ENCODE measurements at places on chromosomes 7 and 10. TPM values are rescaled to one million over a fixed set of nuclear protein-coding genes. Genes with fewer than 3 reads are reported as not detected.

GRCh38 chr10:47223236-47223635, 76.8 kb upstream of the GDF10 start:
- H3K4me3 ChIP-seq, result no peak overlapping the region
- H3K36me3 ChIP-seq, result no peaks in the 10 kb centered on the region
- no peaks in the 10 kb centered on the region for H3K27me3 ChIP-seq
- DNase-seq, result no peak

GRCh38 chr7:35285799-35286198, 31.9 kb upstream of the TBX20 start:
- H3K27me3 ChIP-seq, result no peaks in the 10 kb centered on the region
- no peak overlapping the region for H3K27ac ChIP-seq
- H3K4me1 ChIP-seq, result no peaks in the 10 kb centered on the region
- H3K4me3 ChIP-seq, result no peak overlapping the region
- DNase-seq, result no peak
- no peaks in the 10 kb centered on the region for H3K36me3 ChIP-seq

DNA sequence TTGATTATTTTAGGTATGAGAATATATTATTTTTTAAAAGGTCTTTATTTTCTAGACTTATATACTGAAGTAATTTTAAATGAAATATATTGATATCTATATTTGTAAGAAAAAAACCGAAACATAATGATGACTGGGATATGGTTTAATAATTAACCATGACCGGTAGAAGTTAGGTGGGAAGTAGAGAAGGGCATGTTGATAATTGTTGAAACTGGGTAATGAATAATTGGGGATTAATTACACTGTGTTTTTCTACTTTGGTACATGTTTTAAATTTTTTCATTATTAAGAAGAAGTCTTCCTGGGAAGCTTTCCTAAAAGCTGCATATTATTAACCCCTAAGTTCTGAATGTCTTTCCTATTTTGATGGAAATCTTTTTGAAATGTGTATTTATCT, 16.3 kb downstream of the TSPAN12 start:
- DNase-seq, result peak; percentile 37
- peaks cover 4% of the 10 kb centered on the region for H3K36me3 ChIP-seq
- peak overlapping the region; percentile 9 for H3K4me3 ChIP-seq
- peak overlapping the region; percentile 53 for H3K27ac ChIP-seq

- H3K4me3 ChIP-seq, result no peak overlapping the region
- no peak overlapping the region for H3K27ac ChIP-seq
- DNase-seq, result no peak
- H3K36me3 ChIP-seq, result no peaks in the 10 kb centered on the region
Observed at GRCh38 chr10:61758433-61758832, 95.7 kb downstream of the CABCOCO1 start.

- H3K27ac ChIP-seq, result no peak overlapping the region
- no peaks in the 10 kb centered on the region for H3K27me3 ChIP-seq
- no peak overlapping the region for H3K4me3 ChIP-seq
- peaks cover 5% of the 10 kb centered on the region for H3K36me3 ChIP-seq
Observed at GRCh38 chr10:191703-192518, 56.7 kb downstream of the ZMYND11 start.

Gene ADARB2
- 1.0 TPM for total RNA-seq

Gene CYP2C19
- total RNA-seq, result 0.28 TPM

DNA sequence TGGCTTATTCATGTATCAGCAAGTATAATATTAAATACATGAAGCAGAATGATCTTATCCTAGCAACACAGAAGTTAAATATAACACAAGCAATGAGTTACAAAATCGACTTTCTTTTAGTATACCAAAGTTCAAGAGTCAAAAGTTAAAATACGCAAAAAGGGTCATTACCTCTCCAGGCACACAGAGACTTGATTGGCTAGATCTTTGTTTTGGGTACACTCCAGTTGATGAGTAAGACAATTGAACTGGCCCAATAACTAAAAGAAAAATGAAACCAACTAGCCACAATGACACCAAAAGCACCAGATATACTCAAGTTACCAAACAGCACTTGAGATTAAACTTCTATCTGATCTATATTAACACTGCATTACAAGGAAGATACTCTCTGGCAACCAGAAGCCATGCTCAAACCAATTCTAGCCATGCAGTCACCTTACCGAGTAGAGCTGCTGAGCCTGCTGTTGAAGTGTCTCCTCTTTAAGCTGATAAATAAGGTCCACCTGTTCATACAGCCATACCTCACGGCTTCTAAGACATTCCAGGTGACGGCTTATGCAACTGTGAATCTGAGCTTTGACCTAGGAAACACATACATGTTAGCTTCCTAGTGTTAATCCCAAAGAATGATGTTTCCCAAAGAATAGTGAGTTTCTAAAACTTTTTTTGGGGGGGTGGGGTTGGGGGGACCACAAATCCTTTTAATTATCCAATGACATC, 15.6 kb downstream of the NCOA4 start:
- peaks cover 25% of the 10 kb centered on the region for H3K36me3 ChIP-seq
- no peak overlapping the region for H3K27ac ChIP-seq
- DNase-seq, result no peak
- no peaks in the 10 kb centered on the region for H3K4me1 ChIP-seq
- no peaks in the 10 kb centered on the region for H3K27me3 ChIP-seq

Gene BLVRA
- 69.6 TPM for total RNA-seq

Gene CNNM1
- 0.85 TPM for total RNA-seq

Gene SH2B2
- total RNA-seq, result 11.0 TPM

- H3K27ac ChIP-seq, result no peak overlapping the region
- H3K4me3 ChIP-seq, result no peak overlapping the region
- no peaks in the 10 kb centered on the region for H3K27me3 ChIP-seq
- no peaks in the 10 kb centered on the region for H3K36me3 ChIP-seq
Observed at GRCh38 chr7:70674571-70675010, 457.4 kb upstream of the GALNT17 start.

Gene SKIDA1
- total RNA-seq, result 2.9 TPM

GRCh38 chr10:85620807-85621206, 745.8 kb downstream of the GRID1 start:
- H3K4me1 ChIP-seq, result no peaks in the 10 kb centered on the region
- H3K27me3 ChIP-seq, result no peaks in the 10 kb centered on the region
- no peak overlapping the region for H3K27ac ChIP-seq
- no peak overlapping the region for H3K4me3 ChIP-seq
- no peak for DNase-seq

- peaks cover 4% of the 10 kb centered on the region for H3K27me3 ChIP-seq
- no peaks in the 10 kb centered on the region for H3K36me3 ChIP-seq
- no peak for DNase-seq
- no peak overlapping the region for H3K27ac ChIP-seq
- H3K4me1 ChIP-seq, result no peaks in the 10 kb centered on the region
- H3K4me3 ChIP-seq, result no peak overlapping the region
Observed at GRCh38 chr10:70256463-70256862, 23.2 kb upstream of the PPA1 start.

DNA sequence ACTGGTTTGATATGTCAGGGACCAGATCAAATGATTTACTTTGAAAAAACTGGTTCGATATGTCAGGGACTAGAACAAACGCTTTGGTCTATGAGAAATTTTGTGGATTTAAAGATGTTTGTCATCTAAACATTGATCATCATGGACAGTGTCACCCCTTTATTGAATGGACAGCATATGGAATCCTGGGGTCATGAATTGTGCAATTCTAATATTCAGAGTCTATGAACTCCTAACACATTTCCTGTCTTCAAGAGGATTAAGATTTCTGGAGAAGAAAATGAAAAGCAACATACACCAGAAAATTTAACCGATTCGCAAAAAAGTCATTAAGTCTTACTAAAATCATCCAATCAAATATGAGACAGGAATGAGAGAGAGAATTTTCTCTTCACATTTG, 106.4 kb upstream of the FAM133B start:
- no peaks in the 10 kb centered on the region for H3K27me3 ChIP-seq
- no peak for DNase-seq
- no peak overlapping the region for H3K27ac ChIP-seq
- H3K36me3 ChIP-seq, result no peaks in the 10 kb centered on the region
- H3K4me3 ChIP-seq, result no peak overlapping the region
- peaks cover 5% of the 10 kb centered on the region for H3K4me1 ChIP-seq
